ENCODE measurements at places on chromosomes 11 and 22.

GRCh38 chr11:65468874-65469333 lies 29.9 kb upstream of the MALAT1 start:
- no peak for DNase-seq

- no peak for DNase-seq
These were observed 10.0 kb downstream of the RPL3 start for GRCh38 chr22:39309364-39309861.

DNA sequence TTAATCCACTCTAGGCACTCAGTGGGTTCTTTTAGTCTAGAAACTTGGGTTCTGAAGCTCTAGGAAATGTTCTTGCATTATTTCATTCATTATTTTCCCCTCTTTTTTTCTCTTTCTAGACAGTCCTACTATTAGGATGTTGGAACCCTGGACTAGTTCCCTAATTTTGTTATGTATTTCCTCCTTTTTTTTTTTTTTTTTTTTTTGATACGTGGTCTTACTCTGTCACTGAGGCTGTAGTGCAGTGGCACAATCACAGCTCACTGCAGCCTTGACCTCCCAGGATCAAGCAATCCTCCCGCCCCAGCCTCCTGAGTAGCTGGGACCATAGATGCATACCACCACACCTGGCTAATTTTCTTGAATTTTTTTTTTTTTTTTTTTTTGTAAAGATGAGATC lies 9.4 kb downstream of the UPB1 start:
- no peak for DNase-seq

- no peak for DNase-seq
These were observed 268.6 kb downstream of the TBC1D22A start for GRCh38 chr22:47030881-47031627.

- no peak for DNase-seq
These were observed 51.8 kb downstream of the COMMD9 start for GRCh38 chr11:36237391-36237790.

DNA sequence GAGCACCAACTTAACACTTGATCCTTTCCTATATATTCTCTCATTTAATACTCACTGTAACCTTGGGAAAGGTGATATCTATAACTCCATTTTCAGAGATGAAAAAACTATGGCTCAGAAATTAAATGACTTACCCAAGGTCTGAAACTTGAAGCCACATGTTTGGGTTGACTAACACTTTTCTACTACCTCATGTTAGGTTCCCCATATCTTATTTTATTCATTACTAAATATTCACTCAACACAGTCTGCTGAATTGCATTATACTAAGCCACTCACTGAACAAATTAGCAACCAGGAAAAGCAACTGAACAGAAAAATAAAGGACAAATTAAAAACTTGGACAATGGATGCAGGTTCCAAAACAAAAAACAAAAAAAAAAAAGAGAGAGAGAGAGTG lies 59.9 kb downstream of the FAM168A start:
- no peak for DNase-seq

- DNase-seq = no peak
These were observed 86.1 kb upstream of the BID start for GRCh38 chr22:17860220-17860965.

DNA sequence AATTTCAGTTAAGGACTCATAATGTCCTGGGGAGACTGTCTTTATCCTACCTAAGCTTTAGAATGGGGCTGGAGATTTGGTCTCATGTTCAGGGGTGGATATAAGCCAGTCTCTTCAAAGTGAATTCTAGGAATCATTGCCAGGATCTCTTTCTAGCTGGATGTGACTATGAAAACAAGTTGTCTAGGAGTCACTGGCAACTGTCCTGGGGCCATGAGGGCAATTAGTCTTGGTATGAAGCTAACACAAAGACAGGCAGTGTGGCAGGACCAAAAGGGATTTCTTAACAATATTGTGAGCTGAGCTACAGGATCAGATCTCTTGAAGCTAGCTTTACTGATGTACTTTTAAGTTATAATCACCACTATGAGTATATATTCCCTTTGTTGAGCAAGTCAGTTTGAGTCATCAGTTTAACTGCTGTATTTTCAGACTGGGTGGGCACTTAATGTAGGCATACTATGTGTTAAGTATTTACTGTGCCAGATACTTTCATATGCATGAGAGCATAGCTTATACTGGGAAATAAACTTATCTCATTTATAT lies 390.0 kb upstream of the CCDC90B start:
- DNase-seq = no peak

GRCh38 chr11:102929972-102930371 lies 25.6 kb downstream of the MMP13 start:
- DNase-seq = no peak

- DNase-seq = no peak
These were observed 28.5 kb upstream of the CD82 start for GRCh38 chr11:44536788-44537516.

- peak; percentile 42 for DNase-seq
These were observed 3.4 kb downstream of the FAM83F start for GRCh38 chr22:39997939-39998726.

- DNase-seq = no peak
These were observed 10.5 kb upstream of the ZFTA start for GRCh38 chr11:63779039-63779438.

- DNase-seq = no peak
These were observed 70.4 kb downstream of the GDPD4 start for GRCh38 chr11:77230878-77231605.

DNA sequence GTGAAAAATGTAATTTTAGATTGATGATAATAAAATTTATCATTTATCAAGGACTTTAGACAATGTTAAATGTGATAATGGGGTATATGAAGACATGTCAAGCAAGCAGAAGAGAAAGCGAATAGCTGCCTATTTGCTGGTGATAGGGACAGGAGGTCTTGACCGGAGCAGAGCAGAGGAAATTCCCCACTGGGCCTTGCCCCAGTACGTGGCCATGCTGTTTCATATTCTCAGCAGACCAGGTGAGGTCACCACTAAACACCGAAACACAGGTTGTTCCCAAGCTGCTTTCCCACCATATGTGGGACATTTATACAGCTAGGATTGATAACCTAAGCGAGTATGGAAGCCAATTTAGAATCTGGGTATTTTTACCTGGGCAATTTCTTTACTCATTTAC lies 1629.6 kb downstream of the FAM181B start:
- no peak for DNase-seq

DNA sequence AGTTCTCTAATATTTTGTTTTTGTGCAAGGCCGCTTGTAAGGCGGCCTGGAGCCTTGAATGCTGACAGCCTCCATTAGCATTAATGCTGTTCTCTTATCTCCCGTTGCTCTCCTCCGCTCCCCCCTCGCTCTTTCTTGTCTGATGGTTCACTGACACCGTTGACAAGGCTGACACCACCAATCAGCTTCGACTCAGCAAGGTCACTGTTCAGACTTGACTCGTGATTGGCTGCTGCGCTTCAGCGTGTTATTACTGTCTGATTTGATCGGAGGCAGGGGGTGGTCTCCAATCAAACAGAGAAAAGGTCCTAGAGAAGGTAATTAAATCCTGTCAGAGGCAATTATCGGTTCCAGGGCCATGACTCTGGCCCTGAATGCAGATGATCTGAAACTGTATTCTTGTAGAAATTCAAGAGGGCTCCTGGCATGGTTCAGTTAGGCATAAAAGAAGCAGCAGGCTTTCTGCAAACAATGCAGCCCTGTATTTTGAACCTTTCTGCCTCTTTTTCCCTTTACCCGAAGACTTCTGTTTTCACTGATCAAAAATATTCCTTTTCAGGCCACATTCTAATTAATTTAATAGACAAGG lies 49.3 kb upstream of the MPPED2 start:
- DNase-seq = peak; percentile 4

GRCh38 chr11:114942207-114942606 lies 263.9 kb downstream of the NXPE2 start:
- DNase-seq = no peak

GRCh38 chr11:532527-532985 lies 2.8 kb downstream of the HRAS start:
- DNase-seq = no peak

DNA sequence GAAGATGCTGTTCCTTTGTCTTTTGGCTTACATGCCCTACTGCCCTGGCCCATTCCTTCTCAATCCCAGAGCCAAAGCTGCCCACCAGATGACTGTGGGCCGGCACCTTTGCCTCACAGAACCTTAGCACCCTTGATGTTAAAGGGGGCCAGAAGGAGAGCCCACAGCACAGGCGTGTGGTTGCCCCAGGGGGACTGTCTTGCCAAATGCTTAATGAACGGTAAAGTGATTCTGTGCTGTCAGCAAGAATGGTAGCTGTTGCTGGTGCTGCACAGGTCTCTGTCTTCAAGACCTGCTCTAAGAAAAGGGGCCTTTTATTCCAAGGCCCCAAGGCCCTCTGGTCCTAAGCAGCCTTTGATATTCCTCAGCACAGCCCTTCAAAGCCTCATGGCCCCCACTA lies 113.3 kb downstream of the MORC2 start:
- peak; percentile 1 for DNase-seq

GRCh38 chr22:33006220-33006954 lies 51.8 kb downstream of the SYN3 start:
- no peak for DNase-seq

DNA sequence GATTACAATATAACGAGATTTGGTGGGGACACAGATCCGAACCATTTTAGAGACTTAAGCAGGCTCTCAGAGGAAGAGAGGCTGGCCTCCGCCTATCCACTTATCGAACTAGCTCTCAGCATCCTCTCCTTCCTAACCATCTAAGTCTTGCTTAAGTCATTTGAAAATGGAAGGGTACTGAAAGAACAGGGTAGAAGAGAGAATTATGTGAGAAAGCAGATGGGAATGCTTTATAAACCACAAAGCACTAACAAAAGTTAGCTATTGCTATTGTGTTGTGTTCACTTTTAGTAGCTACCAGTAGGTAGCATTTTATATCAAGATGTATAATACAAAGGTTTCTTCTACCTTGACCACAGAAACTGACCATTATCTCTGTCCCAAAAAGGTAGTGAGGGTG lies 153.4 kb upstream of the CADM1 start:
- DNase-seq = no peak
